ENCODE measurements at places on chromosomes 7 and 10. TPM values are rescaled to one million over a fixed set of nuclear protein-coding genes. Genes with fewer than 3 reads are reported as not detected.

The TMEM130 gene
- 1.3 TPM for total RNA-seq

DNA sequence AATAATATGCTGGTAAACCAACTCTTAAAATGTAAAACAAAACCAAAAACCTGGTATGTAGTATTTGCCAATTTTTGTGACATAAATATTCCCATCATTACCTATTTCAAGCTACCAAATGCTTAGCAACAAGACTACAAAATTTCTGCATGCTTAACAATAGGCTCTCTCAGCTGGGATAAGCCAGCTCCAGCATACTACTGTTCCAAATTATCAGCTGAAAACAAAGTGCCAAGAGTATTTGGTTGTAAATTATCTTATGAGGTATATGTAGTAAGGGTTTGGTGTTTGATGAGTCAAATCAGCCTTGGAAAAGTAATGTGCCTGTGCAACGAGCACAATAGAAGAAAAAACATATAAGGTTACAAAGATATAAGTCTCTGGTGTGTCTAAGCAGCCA lies 263.2 kb downstream of the HGF start:
- no peak for DNase-seq

The SLC35G1 gene
- total RNA-seq = 3.9 TPM

The ITPRID1 gene
- not detected for total RNA-seq

DNA sequence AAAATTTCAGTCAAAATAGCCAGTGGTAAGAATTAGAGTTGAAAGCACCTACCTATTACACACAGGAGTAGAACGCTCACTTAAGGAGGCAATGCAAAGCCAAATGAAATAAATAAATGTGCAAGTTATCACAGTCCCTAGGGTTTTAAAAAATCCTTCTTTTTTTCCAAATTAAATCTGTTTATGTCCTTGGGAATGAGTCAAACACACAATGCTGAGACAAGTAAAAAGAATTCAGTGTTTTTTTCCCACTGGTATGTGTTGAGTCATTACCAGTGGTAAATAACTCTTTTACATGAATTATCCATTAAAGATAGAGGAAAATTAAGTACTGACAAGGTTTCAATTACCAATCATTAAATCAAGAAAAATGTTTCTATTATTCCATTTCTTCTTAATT lies 438.6 kb downstream of the TNS3 start:
- no peak for DNase-seq

DNA sequence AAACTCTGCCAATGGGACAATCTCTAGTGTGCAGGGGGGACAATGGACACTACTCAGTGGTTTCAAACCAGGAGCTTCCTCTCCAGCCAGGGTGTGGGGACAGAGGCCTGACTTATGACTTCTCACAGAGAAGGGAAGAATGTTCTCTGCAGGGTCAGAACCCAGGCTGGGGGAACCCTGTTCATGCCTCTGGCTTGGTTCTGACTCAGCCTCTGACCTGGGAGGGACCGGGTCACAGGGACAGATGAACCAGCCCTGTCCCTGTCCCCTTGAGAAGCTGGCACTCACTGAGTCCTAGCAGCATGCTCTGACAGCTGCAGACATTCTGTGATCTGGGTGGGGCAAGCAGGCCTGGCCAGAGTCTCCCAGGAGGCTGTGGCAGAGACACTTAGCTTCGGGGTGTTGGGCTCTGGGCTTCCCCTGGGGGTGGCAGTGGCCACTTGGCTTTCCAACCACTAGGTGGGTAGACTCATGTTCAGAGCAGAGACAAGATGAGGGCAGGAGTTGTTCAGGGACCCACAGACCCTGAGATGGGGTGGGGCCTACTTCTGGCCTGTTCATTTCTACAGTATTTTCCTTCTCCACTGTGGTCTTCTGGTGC lies 13.6 kb downstream of the TSPAN15 start:
- DNase-seq = no peak

GRCh38 chr7:129605960-129606614 lies 5.4 kb upstream of the NRF1 start:
- no peak for DNase-seq

The CCSER2 gene
- 61.2 TPM for total RNA-seq

GRCh38 chr10:131175891-131176290 lies 135.6 kb downstream of the TCERG1L start:
- DNase-seq = no peak

The HACD1 gene
- 60.3 TPM for total RNA-seq

DNA sequence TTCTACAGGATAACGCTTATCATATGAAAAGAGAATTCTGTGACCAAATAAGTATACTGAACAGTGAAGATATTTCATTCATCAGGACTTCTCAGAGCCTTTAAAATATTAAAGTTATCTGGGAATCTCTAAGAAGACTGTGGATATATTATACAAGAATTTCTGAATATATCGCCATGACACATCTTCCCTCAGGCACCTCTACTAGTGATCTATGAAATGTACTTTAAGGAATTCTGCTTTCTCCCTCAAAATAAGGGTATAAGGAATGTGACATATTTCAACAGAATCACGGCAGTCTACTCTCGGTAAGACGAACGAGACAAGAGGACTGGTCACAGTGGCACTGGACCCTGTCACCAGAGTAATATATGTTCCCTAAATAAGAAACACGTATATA lies 504.2 kb upstream of the PHF14 start:
- DNase-seq = no peak

- DNase-seq = no peak
Measured at GRCh38 chr7:138029941-138030340, 28.1 kb upstream of the CREB3L2 start.

The METTL27 gene
- 10.6 TPM for total RNA-seq

The SCART1 gene
- total RNA-seq = 1.4 TPM

GRCh38 chr10:114603948-114604347 lies 54.1 kb downstream of the ABLIM1 start:
- no peak for DNase-seq

DNA sequence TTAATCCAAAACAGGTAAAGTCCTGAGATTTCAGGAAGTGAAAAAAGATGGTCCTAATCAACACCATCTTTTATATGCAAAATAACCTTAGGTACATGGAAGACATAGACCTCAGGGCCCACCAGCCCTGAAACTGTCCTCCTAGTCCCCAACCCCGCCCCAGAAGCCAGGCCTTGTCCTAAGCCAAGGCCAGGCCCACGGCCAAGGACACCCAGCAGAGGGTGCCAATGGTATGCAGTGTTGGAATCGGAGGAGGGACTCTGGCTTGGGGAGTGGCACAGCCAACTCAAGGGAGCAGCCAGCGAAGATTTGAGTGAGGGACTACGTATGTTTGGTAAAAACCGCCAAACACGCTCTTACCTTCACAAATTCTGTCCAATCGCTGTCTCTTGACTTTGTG lies 96.7 kb downstream of the ZRANB1 start:
- no peak for DNase-seq

The PDK4 gene
- total RNA-seq = 729 TPM

GRCh38 chr7:128152721-128153120 lies 88.4 kb upstream of the LEP start:
- DNase-seq = no peak

The EVX1 gene
- total RNA-seq = not detected

- no peak for DNase-seq
Measured at GRCh38 chr7:141999058-141999623, 3.5 kb downstream of the MGAM start.

The TEX47 gene
- total RNA-seq = not detected

All from breast epithelium (tissue), 4 donors.